Transverse colon (tissue), 4 donors: ENCODE measurements at places on chromosomes 11 and 22. TPM values are rescaled to one million over a fixed set of nuclear protein-coding genes. Genes with fewer than 3 reads are reported as not detected.

The MRGPRX3 gene
- not detected for total RNA-seq

The CCDC89 gene
- 9.6 TPM for total RNA-seq

The TUBA8 gene
- 3.0 TPM for total RNA-seq

The MYH9 gene
- total RNA-seq = 385 TPM

The MS4A5 gene
- total RNA-seq = not detected

The TYR gene
- total RNA-seq = not detected

The OR52A1 gene
- not detected for total RNA-seq

The GLB1L3 gene
- not detected for total RNA-seq

The GP1BB gene
- 10.3 TPM for total RNA-seq

The HOATZ gene
- not detected for total RNA-seq

The AIP gene
- total RNA-seq = 58.1 TPM

The MMP7 gene
- total RNA-seq = not detected

The BIRC3 gene
- total RNA-seq = 54.6 TPM

The CD6 gene
- 1.9 TPM for total RNA-seq

The STIP1 gene
- total RNA-seq = 65.7 TPM

The TPBGL gene
- not detected for total RNA-seq

The TXN2 gene
- 93.5 TPM for total RNA-seq

The NRXN2 gene
- total RNA-seq = 6.7 TPM

The MRGPRE gene
- total RNA-seq = not detected

The KCNK4 gene
- total RNA-seq = 0.27 TPM

The STK33 gene
- 14.2 TPM for total RNA-seq

The PGA5 gene
- total RNA-seq = 0.55 TPM

The OTOG gene
- total RNA-seq = not detected

The ART1 gene
- not detected for total RNA-seq

The APOBEC3B gene
- not detected for total RNA-seq

The PARVG gene
- total RNA-seq = 6.7 TPM

The CCDC73 gene
- not detected for total RNA-seq

The BAIAP2L2 gene
- 137 TPM for total RNA-seq

The GTSE1 gene
- total RNA-seq = 1.2 TPM
